ENCODE measurements at places on chromosomes 5 and 9.

DNA sequence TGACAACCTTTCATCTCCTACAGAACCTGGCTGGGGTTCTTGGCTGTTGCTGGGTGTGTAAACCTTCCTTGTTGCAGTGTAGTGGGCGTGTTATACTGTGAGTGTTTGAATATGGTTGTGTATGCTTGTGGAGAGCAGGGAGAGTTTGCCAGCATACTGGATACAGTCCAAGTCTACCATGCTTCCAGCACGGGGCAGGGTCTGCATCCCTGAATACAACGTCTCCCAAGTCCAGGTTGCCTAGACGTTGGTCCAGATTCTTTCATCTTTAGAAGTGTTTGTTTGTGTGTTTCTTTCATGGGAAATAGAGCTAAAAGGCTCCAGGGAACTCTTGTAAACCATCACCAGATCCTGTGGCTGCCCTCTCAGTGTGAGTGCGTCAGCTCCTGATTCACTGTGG, 46.4 kb downstream of the SYK start:
- no peak for DNase-seq

- DNase-seq = no peak
These were observed 146.9 kb upstream of the SLC1A3 start for GRCh38 chr5:36459176-36460135.

DNA sequence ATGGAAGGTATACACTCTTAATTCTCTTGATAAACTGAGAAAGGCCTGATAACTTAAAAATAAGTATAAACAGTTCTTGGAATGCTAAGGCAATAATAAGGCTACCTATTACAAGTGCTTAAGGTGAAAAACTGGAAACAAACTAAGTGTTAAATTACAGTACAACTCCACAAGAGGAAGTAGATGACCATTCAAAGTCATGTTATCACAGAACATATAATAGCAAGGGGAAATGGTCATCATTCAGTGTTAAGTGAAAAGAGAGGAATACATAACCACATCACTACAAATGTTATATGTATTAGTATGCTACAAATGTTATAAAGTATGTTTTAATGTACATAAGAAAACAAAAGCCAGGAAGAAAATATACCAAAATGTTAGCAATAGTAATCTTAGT, 135.9 kb downstream of the CCDC192 start:
- DNase-seq = no peak

DNA sequence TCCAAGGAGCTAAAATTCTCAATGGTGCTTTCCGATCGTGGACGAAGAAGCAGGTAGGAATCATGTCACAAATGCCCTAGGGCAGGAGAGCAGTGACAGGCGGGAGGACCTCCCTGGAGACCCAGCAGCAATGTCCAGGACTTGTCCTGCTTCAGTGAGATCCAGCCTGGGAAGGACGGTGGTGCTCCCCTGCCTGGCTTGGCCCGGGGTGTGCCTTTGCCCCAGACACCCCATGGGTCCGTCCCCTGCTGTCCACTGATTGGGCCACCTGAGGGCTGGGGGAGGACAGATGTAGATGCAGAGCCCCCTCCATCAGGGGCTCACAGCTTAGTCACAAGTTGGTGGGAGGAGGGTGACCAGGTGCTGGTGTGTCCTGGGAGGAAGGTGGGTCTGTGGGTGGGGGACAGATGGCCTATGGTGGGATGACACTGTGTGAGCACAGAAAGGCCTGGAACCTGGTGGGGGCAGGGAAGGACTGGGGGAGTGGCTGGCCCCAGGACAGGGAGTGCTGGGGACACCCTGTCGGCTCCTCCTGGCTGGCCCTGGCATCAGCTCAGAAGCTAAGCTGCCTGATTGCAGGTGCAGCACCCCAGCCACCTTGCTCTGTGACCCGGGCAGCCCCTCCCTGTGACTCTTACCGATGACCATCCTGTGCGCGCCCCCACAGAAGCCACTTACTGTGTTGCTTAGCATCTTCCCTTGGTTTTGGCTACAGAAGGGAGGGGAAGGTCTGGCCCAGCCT, 82.0 kb downstream of the PHF2 start:
- no peak for DNase-seq

DNA sequence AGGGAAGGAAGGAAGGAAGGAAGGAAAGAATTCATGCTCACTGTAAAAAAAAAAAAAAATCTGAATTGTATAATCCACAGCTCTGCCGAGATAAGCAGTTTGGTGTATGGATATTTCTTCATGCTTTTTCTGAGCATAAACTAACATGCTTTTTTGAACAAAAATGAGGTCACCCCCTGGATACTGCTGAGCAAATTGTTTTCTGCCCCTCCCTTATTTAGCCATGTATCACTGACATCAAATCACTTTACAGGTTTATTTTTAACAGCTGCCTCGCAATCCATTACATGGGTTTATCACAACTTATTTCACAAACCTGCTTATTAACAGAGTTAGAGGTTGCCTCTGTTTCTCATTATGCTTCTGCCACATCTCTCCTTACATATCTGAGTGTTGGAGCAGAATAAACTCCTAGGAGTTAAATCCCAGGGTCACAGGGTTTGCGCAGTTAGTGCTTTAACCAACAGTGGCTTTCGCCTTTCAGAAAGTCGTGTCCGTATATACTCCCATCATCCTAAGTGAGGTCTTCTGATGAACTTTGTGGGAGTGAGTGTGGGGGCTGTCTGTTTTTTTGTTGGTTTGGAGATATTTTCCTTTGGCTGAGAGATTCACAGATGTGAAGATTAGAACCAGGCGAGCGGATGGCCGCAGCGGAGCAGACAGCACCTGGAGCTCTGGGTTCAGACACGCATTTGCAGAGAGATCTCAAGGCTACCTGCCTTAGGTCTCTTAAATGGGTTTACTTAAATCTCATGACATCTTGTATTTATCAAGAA, 57.7 kb downstream of the AK8 start:
- DNase-seq = no peak

DNA sequence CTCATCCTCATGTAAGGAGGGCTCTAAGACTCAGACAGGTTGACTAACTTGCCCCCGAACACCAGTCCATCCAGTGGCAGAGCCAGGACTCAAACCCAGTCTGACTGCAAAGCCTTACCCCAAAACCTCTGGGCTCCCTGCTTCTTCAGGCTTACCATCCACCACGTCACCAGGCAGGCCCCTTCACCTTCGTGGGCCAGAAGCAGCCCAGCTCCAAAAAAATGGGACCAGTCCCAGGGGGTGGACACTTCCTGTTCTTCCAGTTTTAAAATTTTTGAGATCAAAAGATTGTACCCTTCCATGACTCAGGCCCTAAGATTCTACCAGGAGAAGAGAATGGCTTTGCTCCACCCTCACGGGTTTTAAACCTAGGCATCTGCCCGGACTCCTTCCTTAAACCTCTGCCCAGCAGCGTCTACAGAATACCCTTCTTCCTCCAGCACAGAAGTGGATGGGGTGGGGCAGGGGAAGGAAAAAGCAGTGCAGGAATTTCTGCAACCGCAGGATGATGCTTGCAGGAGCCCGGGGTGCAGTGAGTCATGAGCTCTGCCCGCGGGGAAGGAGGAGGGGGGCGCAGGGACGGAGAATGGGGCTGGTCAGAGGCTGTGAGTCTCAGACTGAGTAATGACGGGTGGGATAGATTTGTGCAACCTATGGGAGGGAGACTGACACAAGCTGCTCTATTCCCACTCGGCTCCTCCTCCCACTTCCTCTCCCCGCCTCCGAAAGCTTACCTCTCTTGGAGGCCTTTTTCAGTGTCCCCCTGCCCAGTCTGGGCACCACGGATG, 50.4 kb upstream of the STXBP1 start:
- no peak for DNase-seq

DNA sequence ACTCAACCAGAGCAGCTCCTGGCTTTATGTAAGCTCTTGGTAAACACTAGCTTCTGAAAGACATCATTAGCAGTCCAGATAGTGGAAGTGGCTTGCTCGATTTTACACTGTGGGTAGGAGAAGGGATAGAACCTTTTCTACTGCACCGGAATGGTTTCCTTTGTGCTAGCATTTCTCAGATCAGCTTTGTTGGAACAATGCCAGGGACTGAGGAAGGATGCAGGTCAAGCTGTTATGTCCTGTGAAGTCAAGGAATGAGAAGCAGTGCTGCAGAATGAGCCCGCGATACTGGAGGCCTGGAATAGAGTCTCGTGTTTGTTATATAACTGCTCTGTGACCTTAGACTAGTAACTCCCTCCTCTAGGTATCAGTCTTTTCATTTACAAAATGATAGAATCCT, 233.6 kb downstream of the GABRB2 start:
- DNase-seq = no peak

DNA sequence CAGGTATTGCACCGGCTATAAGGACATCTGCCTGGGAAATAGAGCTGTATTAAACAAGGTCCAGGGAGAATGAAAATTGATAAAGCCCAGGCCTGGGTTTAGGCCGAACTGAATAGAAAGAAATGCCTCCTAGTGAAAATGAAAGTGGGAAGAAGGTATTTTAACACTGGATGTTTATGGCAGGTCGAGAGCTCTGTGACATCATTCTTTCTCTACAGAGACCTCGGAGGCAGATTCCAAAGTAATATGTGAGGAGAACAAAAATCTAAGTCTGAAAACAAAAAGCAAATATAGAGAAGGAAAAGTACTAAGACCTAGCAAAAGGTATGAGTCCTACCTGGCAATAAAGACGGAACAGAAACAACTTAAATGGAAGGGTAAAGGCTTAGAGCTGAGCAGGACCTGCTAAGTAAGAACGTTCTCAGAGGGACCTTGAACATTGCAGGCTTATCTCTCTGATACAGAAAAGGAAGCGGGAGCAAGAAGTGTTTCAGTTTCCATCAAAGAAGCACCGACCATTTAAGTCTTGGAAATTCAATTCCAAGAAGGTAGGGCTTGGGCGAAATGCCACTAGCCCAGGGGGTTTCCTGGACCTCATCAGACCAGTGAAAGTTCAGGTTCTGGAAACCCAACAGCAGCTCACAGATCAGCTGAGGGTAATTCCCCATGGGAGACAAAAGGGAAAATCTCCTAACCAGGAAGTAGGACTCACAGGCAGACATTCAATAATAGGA, 80.0 kb downstream of the SUSD1 start:
- DNase-seq = no peak

Data from NCI-H1417 (cell line).